Fibroblast of villous mesenchyme (primary cell): ENCODE measurements at places on chromosomes 7 and 10.
A peak's percentile ranks its signal among the peaks of the same experiment; 100 is the strongest.

- no peak for DNase-seq
These were observed 180.0 kb downstream of the FGFR2 start for GRCh38 chr10:121418126-121418777.

GRCh38 chr7:34747867-34748727 lies 90.1 kb downstream of the NPSR1 start:
- DNase-seq, result peak; percentile 1

GRCh38 chr10:11178606-11179515 lies 161.2 kb downstream of the CELF2 start:
- peak; percentile 9 for DNase-seq

- no peak for DNase-seq
These were observed 179.7 kb upstream of the CDCA7L start for GRCh38 chr7:22125436-22125835.

GRCh38 chr7:21293771-21294170 lies 134.1 kb upstream of the SP4 start:
- DNase-seq, result no peak

GRCh38 chr7:127504715-127505114 lies 80.7 kb downstream of the GCC1 start:
- DNase-seq, result peak; percentile 30

GRCh38 chr7:30222515-30223215 lies 61.7 kb upstream of the ZNRF2 start:
- no peak for DNase-seq

GRCh38 chr10:127298381-127298780 lies 102.0 kb upstream of the INSYN2A start:
- peak; percentile 56 for DNase-seq

- peak; percentile 59 for DNase-seq
These were observed 11.2 kb upstream of the SLC35B4 start for GRCh38 chr7:134327896-134328295.

DNA sequence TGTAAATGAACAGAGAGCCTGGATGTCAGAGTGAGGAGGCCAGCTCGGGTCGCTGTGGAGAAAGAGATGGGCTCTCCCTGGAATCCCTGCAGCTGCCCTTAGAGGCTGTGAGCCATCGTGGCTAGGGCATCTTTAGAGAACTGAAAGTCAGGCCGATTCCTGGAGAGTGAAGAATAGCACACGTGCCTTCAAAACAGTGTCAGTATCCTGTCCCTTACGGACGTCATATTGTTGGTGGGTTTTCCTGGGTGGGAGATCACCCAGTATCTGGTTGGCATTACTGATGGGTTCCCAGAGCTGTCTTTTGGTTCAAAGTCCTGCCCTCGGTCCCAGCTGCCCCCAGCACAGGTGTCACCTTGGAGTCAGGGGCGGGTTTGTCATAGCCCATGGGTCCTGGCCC lies 25.3 kb downstream of the IKZF1 start:
- no peak for DNase-seq

- DNase-seq, result no peak
These were observed 344.2 kb upstream of the ADARB2 start for GRCh38 chr10:2081501-2081900.

DNA sequence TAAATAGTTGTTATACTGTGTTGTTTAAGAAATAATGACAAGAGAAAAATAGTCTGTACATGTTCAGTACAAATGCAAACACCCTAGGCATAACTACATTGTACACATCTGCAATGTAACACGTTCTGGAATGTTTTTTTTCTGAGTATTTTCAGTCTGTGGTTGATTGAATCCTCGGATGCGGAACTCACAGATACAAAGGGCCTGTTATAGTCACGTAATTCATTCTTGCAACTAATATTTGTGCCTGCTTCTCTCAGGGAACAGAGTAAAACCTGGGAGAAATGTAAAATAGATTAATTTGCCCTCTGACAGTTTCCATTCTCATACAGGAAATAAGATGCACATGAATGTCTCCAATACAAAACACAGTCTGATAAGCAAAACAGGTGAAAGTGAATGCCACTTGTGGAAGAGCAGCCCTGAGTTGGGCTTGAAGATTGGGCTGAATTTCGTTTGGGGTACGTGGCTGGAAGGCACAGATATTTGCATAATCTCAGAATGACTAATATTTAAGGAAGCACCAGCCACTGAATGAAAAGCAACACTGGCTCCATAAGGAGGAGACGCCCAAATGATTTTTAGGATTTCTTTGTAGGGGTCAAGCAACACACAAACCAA lies 19.1 kb downstream of the DENND2A start:
- DNase-seq, result no peak

DNA sequence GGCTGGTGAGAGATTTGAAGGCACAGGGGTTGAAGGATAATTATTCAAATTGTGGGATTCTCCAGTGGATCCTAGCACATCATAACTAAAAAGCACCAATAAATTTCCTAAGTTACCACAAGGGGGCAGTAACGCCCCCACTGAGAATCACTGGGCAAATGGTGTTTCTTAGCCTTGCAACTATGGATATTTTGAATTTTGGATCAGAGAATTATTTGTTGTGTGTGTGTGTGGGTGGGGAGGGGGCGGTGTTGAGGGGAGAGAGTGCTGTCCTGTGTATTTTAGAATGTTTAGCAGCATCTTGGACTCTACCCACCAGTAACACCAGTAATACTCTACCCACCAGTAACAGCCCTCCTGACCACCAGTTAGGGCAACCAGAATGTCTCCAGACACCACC lies 63.3 kb upstream of the PRKG1 start:
- peak; percentile 58 for DNase-seq

- DNase-seq, result peak; percentile 44
These were observed 25.6 kb downstream of the SND1 start for GRCh38 chr7:127677433-127678230.

DNA sequence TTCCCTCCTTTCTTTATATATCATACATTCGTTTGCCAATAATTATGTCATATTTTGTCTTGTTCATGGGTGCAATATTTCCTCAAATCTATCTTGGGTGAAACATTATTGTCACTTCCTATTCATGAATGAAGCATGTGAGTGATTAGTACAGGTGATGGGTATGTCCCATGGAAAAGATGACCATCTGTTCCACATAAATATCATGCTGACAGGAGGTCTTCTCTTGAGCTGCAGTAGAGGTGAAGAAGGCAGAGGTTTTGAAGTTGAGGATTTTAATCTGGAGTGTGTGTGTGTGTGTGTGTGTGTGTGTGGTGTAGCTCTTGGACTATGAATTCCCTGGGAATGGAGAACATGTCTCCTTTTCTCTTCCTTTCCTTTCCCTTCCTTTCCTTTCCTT lies 350.5 kb upstream of the CHRM2 start:
- DNase-seq, result no peak

GRCh38 chr7:37598824-37599223 lies 84.7 kb upstream of the GPR141 start:
- no peak for DNase-seq

- no peak for DNase-seq
These were observed 12.5 kb downstream of the MMRN2 start for GRCh38 chr10:86944907-86945306.

DNA sequence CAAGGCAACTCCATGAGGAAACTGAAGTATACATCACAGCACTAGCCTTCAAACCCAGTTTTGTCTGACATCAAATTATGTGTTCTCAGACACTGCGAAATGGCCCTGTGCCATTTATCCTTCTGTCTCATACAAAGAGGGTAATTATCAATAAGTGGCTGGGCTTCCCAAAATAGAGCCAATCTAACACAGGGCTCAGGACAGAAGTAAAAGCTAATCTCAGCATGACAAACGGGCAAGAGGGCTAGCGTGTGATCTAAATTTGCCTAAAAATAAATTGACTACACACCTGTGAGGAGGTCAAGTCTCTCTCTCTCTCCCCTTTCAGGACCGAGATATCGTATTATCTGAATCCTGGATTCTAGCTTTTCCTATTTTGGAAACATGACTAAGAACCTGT lies 67.2 kb downstream of the DGKB start:
- no peak for DNase-seq

- DNase-seq, result no peak
These were observed 46.0 kb downstream of the ZNRF2 start for GRCh38 chr7:30330134-30331111.

DNA sequence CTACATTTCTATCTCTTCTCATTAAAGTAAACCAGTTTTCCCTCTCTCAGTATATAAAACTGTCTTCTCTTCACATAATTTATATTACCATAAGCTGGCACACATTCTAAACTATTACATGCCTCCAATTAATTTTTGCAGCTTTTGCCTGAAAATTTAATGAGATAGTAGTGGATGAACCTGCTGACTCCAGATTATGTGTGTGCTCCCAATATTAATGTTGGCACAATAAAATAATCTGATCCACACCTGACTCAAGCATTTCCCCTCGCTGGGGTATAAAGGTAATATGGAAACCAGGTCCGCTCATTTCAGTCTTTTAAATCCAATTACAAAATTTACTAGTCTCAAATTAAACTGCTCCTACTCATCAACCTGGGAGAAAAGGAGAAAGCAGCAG lies 63.4 kb downstream of the CTBP2 start:
- DNase-seq, result no peak

DNA sequence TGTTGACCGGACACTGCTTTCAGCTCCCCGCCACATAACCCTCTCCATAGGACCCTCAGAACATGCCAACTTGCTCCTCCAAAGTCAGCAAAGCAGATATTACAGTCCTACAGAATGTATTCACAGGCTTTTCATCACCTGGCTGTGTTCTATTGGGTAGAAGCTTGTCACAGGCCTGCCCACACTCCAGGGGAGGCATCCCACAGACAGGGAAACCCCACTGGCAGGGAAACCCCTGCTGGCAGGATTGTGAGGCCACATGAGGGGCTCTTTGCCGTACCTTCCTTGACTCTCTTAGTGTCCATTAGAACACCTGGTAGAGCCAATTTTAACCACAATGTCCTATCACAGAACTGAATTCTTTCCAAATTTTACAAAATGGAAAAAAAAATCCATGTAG lies 344.2 kb upstream of the MGMT start:
- DNase-seq, result no peak

- DNase-seq, result peak; percentile 93
These were observed 78.9 kb downstream of the LRRC17 start for GRCh38 chr7:102991540-102992214.

DNA sequence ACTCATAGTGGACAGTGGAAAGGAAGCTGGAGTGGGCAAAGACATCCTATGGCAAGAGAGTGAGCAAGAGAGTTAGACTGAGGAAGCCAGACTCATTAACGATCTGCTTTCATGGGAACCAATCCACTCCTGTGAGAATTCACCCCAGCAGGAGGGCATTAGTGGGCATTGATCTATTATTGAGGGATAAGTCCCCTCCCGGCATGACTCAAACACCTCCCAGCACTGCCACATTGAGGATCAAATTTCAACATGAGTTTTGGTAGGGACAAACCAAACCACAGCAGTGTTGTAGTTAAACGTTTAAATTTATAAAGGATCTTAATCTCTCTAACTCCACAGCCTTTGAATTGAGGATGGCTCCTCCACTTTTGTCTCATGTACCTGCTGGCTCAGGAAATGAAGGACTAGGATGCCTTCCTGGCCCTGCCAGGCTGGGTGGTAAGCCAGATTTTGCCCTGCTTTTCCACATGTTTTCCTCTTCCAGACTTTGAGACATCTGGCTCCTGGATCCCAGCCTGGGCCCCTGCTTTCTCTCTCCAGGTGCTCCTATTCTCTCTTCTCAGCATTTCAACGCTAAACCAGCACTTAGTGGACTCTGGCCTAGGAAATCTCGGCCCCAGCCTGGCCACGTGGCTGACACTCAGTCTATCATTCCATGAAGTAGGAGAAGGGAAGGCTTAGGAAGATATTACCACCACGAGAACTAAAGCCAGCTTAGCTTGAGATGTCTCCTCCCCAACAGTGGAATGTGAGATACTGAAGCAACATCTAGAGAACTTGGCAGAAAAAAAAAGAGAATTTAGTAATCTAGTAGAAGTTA lies 96.5 kb upstream of the PIP4K2A start:
- DNase-seq, result no peak

- DNase-seq, result no peak
These were observed 228.4 kb downstream of the DNAJB6 start for GRCh38 chr7:157565201-157565626.

DNA sequence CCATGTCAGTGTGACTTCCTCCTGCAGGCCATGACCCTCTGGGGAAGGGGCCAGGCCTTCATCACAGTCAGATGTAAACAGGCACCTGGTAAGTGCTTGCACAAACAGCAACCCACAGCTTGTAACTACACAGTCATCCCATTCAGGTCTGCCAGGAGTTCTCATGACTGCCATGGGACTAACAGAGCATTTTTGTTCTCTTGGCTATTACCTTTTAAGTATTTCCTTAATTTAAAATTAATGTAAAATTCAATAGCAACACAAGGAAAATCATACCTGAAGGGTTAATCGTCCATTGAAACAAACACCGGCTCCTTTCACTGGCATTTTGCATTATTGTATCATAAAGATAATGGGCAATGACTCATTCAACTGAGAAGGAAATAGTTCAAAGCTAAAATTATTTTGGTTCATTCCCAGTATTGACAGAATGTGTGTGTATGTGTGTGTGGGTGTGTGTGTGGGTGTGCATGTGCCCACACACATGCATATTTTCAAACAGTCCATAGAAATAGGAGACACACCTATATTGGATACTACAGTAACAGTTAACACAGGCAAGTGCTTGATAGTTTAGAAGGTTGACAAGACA lies 307.9 kb downstream of the WDR11 start:
- DNase-seq, result no peak

DNA sequence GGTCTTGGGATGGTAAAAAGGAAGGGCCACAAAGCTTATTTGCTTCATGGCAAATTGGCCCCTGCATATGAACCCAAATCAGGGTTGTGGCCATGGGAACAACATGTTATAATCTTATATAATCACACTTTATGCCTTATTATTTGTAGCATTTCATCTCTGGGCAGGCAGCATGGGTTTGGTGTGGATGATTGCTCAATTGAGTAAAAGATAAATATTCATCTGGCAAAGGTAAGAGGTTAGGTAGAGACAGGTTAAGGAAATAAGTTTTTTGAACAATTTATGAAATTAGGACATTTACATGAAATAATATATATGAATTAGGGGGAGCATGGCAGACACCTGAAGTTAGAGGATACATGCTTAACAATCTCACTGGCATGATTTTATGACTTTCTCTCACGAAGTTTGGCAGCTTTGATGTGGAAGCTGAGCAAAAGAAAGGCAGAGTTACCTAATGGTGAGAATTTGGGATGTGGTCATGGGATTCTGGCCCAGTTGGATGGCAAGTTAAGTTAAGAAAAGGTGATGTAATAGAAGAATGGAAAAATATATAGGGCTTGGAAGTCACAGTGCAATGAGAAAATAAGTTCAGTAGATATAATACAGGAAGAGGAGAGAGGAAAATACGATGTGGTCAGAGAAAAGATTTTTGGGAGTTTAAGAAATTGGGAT lies 88.1 kb upstream of the FAM3C start:
- no peak for DNase-seq

- peak; percentile 28 for DNase-seq
These were observed 1121.4 kb downstream of the XPNPEP1 start for GRCh38 chr10:108801775-108802517.

- no peak for DNase-seq
These were observed 22.4 kb downstream of the TLL2 start for GRCh38 chr10:96491303-96491702.
